ENCODE measurements at places on chromosomes 12 and 14.

DNA sequence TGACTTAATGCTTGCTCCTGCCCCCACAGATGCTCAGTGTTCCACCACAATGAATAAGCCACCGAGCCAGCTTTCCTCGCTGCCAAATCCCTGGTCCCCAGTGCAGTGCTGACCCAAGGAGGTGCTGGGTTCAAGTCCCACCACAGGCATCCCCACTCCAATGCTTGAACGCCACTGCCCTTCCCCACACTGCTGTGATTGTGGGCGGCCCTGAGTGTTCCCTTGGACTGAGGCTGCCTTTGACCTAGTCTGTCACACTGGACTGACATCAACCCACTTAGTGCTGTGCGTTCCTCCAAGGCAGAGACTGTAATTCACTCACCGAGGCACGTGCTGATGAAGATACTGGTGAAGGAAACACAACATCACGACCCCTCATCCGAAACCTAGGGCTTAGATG, 83.4 kb upstream of the TMCC3 start:
- DNase-seq, result no peak

DNA sequence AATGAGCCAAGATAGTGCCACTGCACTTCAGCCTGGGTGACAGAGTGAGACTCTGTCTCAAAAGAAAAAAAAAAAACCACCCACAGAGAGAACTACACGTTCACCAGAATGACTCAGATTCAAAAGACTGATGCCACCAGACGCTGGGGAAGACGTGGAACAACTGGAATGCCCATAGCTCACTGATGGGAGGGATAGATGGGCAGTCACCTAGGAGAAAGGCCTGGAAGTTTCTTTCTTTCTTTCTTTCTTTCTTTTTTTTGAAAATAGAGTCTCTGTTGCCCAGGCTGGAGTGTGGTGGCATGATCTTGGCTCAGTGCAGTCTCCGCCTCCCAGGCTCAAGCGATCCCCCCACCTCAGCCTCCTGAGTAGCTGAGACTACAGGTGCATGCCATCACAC, 10.0 kb upstream of the KLC1 start:
- DNase-seq, result no peak

GRCh38 chr14:46717211-46717610, 65.6 kb upstream of the RPL10L start:
- no peak for DNase-seq

- no peak for DNase-seq
These were observed 229.0 kb downstream of the SLC41A2 start for GRCh38 chr12:104729091-104729490.

GRCh38 chr14:92481386-92481785, 32.2 kb upstream of the RIN3 start:
- DNase-seq, result no peak

GRCh38 chr12:51904951-51905470, 2.3 kb upstream of the ACVRL1 start:
- DNase-seq, result no peak
